ENCODE measurements at places on chromosomes 7 and 10.

DNA sequence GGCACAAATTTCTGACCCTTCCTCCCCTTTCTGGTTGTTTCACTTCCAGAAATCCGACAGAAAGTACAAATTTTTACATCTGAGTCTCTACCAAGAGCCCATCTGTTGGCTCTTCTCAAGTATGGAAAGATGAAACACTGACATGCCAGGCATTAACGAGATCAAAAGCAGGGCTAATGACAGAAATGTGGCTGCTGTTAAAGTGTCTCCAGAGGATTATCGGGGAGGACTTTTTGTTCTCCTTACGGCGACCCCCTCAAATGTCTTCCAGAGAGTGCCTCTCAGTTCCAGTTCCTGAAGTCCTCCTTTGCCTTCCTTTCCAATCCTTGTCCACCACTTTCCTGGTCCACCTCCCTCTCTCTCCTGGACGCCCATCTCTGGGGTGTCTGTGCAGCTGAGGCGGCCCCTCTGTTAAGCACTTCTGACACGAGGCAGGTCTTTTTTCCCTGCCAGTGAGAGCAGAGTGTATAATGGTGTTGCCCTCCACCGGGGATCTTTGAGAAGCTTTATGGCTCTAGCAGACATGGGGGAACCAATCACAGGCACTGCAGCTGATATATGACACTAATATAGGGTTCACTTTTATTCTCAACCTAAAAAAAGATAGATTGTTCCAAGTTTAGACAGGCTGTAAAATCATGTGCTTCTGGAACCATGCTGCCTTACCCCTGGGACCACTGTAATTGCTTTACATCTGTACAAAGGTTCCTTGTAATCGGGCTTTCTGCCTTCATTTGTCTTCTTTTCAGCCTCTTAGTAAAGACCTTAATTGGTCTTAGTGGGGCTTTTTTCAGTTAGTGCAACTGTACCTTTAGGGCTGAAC lies 757.1 kb downstream of the AUTS2 start:
- no peak for DNase-seq

DNA sequence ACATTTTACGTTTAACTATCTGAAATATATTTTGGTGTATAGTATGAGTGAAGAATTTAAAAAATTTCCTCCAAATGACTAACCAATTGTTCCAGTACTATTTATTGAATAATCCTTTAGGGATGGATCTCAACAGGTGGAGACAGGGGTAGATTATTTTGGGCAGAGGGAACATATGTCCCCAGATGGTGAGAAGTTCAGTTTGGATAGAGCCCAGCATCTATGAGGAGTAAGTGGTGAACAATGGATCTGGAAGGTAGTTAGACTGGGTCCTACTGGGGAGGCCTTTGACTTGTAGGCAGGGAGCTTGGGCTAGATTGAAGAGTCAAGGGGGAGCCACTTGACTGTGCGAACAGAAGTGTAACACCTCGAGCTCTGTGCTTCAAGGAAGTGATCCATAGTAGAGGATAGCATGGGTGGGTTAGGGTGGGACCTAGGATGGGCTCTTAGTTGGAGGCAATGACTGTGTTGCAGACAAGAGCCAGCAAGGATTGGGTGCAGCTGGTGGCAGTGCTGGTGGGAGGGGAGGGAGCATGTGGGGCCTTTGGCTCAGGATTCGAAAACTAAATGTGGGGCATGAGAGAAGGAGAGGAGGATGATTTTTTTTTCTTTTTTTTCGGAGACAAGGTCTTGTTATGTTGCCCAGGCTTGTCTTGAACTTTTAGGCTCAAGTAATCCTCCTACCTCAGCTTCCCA lies 3.9 kb upstream of the PURB start:
- DNase-seq, result no peak

DNA sequence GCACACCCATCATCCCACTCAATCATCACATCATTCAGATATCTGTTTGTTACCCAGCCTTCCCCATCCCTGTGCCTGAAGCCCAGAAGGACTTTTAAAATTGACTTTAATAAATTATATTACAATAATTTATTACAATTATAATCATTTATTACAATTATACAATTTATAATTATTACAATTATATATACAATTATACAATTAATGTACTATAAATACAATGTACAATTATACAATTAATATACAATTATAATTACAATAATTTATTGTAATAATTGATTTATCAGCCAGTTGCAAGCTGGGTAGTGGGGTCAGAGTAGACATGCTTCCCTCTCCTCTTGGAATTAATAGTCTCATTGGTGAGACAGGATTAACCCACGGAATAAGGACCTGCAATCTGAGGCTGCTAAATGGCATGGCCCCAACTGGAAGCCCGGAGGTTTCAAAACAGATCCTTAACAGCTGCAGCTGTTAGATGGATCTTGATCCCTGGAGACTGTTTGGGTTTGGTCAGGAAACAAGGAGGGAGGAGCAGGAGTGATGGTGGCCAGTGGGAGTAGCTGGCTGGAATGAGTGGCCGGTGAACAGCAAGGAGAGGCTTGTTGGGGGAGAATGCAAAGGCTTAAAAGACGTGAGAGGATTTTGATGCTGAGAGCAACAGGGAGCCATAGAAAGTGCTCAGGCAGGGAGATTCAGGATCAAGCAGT lies 402.8 kb upstream of the PODXL start:
- DNase-seq, result no peak

DNA sequence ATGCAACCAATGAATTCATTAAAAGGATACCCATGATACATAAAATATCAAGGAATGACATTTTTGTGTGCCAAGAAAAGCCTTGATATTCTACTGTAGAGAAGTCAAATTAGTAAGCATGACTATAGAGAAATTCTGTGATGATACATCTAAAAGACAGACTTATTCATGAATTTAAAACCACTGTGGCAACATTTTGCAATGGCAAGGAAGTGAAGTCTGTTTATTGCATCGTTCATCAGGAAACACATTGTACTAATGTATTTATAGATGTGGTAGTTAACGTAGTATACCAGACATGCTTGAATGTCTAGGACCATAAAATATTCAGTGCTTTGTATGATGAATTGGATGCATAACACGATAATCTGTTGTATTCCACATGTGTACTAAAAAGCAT lies 9.3 kb upstream of the CLEC5A start:
- no peak for DNase-seq

- peak; percentile 2 for DNase-seq
Observed at GRCh38 chr10:71025535-71025934, 137.2 kb upstream of the PCBD1 start.

GRCh38 chr7:150453181-150453580 lies 2.8 kb downstream of the GIMAP8 start:
- no peak for DNase-seq

DNA sequence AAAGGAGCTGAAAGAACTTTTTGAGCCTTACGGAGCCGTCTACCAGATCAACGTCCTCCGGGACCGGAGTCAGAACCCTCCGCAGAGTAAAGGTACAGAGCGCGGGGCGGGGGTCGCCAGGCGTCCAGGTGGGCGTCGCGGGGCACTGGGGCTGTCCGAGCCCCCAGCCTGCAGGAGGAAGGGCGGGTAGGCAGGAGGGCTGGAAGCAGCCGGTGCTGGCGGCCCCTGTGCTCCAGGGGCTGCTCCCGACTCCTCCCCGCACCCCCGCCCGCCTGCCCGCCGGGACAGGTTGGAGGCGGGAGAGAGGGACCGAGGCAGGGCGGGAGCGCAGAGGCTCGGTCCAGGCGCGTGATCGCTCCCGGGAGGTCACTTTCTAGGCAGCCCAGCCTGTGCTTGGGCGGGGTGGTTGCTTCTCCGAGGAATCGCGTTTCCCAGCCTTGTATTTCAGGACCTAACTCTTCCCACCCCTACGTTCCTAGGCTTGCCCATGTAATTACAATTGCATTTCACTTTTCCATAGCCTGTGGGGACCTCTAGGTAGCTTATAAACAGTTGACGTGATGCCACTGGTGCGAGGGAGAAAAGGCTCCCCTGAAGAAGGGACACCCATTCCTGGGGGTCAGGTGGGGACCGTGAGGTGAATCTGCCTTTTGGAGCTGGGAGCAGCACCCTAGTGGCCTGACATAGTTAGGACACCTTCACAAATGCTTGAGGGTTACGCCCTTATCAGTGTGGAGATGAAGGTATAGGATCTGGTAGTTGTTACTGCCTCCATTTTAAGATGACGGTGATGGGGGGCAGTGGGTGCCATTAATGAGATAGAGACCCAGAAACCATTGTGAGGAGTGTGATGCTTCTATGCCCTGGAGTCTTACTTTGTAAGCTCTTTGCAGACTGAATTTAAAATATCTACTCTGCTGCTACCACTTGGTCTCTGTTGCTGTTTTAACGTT lies 148.2 kb downstream of the CELF2 start:
- DNase-seq, result no peak

DNA sequence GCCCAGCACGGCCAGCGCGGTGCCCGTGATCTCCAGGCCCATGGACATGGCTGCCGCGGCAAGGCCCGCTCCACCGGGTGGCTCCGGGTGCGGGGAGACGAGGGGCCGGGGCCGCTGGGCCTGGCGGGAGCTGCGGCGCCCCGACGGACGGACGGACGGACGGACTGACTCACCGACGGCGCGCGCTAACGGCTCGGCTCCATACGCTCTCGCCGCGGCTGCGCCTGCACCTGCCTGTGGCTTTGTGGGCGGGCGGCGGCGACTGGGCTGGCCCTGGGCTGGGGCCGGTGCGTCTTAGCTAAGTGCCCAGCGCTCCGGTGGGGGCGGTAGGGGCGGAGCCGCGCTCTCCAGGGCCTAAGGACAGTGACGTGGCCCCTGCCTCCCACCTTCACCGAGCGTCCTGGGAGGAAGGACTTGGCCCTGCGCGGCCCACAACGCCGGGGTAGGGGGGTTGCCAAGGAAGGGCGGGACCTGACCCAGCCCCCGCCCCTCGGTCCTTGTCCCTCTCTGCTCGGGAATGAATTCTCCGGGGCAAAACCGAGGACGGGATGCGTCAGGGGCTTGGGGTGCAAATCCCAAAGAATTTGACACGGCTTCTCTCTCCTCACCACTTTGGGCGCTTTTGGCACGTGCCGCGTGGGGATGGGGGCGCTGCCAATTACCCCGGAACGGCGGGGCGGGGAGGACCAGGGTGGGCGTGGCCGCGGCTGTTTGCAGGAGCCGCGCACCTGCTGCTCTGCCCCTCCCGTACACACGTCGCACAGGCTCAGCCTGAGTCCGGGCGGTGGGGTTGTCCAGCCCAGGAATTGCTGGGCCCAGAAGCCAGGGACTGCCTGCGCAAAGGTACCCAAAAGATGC lies at the start of gene CLDN3:
Gene CLDN3 (minus strand): TSS at position 269 of the 858 bp plus-strand sequence. CDS start 221 bp downstream, at position 48.
- peak; percentile 10 for DNase-seq

DNA sequence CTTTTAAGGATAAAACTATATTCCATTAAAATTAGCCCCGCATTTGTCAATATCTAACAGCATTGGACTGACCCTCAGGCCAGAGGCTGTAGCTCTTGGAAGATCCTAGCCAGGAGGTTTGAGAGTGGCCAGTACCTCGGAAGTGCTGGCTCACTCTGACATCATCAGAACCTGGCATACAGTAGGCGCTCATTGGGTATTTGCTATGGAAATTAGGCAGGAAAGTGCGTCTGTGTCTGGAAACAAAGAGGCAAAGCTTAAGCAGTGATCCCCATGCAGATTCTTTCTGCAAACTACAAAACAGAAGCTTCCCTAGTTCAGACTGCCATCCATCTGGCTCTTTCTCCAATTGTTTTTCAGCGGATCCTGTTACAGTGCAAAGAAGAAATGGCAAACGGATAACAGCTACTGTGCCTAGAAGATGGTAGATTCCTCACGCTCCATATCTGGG lies 1.7 kb upstream of the PRKCQ start:
- no peak for DNase-seq

DNA sequence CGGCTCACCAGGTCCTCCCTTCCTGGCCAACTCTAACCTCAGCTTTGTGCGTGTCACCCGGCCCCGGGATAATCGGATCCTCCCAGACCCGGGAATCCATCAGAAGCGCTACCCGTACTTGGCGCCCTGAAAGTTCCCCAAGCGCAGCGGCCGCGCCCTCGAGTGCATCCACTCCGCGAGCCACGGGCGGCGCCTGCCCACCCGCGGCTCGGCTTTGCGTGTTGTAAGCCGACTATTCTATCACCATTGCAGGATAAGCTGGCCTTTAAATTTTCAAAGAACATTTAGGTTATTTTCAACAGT lies 35.7 kb upstream of the EBLN1 start:
- DNase-seq, result no peak

DNA sequence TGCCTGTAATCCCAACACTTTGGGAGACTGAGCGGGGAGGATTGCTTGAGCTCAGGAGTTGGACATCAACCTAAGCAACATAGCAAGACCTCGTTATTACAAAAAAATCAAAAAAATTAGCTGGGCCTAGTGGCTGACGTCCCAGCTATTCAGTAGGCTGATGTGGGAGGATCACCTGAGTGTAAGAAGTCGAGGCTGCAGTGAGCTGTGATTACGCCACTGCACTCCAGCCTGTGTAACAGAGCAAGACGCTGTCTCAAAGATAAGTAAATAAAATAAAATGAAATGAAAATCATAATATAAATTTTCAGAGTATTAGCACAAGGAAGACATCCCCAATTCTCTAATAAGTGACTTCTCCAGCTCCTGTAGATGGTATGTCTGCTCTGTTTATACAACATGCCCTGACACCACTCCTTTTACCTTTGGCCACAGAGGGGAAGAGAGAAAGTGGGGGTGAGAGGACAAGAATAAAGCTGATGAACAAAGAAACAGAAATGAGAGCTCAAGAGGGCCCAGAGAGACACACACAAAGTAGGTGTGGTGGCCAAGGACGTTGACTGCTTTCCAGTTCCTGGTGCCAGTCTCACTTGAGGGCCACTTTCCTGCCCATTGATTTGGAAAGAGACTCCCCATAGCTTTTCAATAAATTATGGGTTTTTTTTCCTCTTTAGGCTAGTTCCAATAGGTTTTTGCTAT lies 62.9 kb downstream of the PTTG1IP2 start:
- DNase-seq, result no peak

DNA sequence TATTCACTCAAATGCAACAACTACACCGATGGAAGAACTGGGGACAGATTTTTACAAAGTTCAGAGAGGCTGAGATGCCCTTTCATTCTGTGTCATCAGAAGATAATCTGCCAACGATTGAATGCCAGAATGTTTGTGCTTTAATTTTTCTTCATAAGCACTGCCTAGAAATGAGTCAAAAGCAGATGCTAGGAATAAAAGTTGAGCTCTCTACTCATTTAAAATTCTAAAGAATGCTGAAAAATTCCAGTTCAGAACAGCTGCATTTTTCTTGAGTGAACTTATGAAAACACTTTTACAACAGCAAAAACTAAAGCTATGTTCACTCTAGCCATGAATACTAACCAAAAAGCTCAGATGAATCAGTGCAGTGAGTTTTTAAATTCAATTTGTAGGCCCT lies 22.3 kb upstream of the FAM133B start:
- no peak for DNase-seq

DNA sequence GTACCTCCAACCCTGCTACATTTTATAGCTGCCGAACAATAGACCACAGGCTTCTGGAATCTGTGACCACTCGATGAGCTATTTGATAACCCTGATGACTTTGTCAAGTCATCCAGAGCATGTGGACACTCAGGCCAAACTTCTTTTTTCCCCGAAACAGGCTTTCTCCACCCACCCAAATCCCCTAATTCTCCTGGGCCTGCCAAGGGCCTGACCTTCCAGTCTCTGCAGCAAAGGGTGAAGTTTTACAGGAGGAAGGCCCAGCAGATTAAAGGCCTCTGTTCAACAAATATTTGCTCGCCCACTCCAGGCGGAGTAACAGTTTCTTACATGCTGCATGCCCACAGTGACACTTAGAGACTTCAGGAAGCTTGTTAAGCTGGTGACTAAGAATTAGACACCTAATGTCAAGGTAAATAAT lies 2.0 kb downstream of the JCAD start:
- no peak for DNase-seq

GRCh38 chr10:29514306-29514705 lies 120.5 kb downstream of the SVIL start:
- DNase-seq, result no peak

GRCh38 chr10:121709675-121710073 lies 111.4 kb upstream of the FGFR2 start:
- no peak for DNase-seq

GRCh38 chr10:67492317-67493019 lies 203.5 kb downstream of the CTNNA3 start:
- DNase-seq, result peak; percentile 11
